ENCODE measurements at places on chromosomes 3 and 15.

GRCh38 chr3:154151969-154152368 lies 30.8 kb downstream of the ARHGEF26 start:
- DNase-seq = no peak

- DNase-seq = no peak
These were observed 51.9 kb downstream of the ARRDC4 start for GRCh38 chr15:98012354-98012753.

GRCh38 chr15:42612367-42612912 lies 37.0 kb downstream of the STARD9 start:
- DNase-seq = no peak

- no peak for DNase-seq
These were observed 30.3 kb upstream of the SKIL start for GRCh38 chr3:170327040-170327808.

GRCh38 chr15:63483521-63484371 lies 20.6 kb upstream of the USP3 start:
- DNase-seq = no peak

DNA sequence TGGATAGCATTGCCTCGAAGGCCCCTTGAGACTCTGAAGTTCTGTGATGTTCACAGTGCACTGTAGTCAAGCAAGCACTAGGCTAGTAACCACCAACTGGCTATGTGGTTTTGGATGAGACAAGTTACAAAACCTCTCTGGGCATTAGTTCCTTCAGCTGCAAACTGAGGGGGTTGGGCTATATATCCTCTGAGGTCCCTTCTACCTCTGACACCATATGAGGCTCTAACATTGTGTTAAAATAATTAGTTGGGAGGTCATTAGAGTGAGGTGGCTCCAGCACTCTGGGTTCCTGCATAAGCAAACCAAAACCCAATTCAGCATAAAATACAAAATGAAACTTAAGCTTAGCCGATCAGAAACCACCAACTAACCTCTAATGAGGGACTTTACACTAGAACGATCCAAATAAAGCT lies 209.5 kb upstream of the LRRN1 start:
- DNase-seq = no peak

- peak; percentile 72 for DNase-seq
These were observed 2.0 kb upstream of the BHLHE40 start for GRCh38 chr3:4977001-4977852.
